Neuronal stem cell (in vitro differentiated cells): ENCODE measurements at places on chromosomes 5 and 9.
A peak's percentile ranks its signal among the peaks of the same experiment; 100 is the strongest.

GRCh38 chr9:136439481-136440408, at the start of gene INPP5E:
Gene INPP5E (minus strand): TSS chr9:136439845. CDS start chr9:136439419, 426 bp downstream.
- H3K4me3 ChIP-seq: peak within 1 kb of the TSS; percentile 96
- H3K27me3 ChIP-seq: no peaks in the 10 kb centered on the region
- H3K36me3 ChIP-seq: peaks cover 80% of the 10 kb centered on the region
- DNase-seq: peak; percentile 81

GRCh38 chr9:79000230-79001002, 571.3 kb upstream of the TLE4 start:
- H3K4me1 ChIP-seq: no peaks in the 10 kb centered on the region
- H3K27me3 ChIP-seq: no peaks in the 10 kb centered on the region
- no peaks in the 10 kb centered on the region for H3K36me3 ChIP-seq
- DNase-seq: no peak
- H3K27ac ChIP-seq: no peak overlapping the region

- no peaks in the 10 kb centered on the region for H3K36me3 ChIP-seq
- H3K27me3 ChIP-seq: no peaks in the 10 kb centered on the region
- DNase-seq: no peak
- no peak overlapping the region for H3K27ac ChIP-seq
- H3K4me3 ChIP-seq: no peak overlapping the region
These were observed 103.2 kb upstream of the ELL2 start for GRCh38 chr5:96064877-96065276.

- H3K27ac ChIP-seq: no peak overlapping the region
- no peak for DNase-seq
- H3K4me1 ChIP-seq: peaks cover 6% of the 10 kb centered on the region
- H3K27me3 ChIP-seq: no peaks in the 10 kb centered on the region
- no peak overlapping the region for H3K4me3 ChIP-seq
These were observed 1026.1 kb upstream of the DMAC1 start for GRCh38 chr9:8825585-8826147.

- H3K4me3 ChIP-seq: peak overlapping the region; percentile 66
- H3K27ac ChIP-seq: no peak overlapping the region
- H3K36me3 ChIP-seq: peaks cover 3% of the 10 kb centered on the region
- no peaks in the 10 kb centered on the region for H3K4me1 ChIP-seq
These were observed 2.0 kb downstream of the PIK3R1 start for GRCh38 chr5:68217528-68217927.

- no peak overlapping the region for H3K4me3 ChIP-seq
- no peaks in the 10 kb centered on the region for H3K27me3 ChIP-seq
- H3K36me3 ChIP-seq: no peaks in the 10 kb centered on the region
- peaks cover 3% of the 10 kb centered on the region for H3K4me1 ChIP-seq
- H3K27ac ChIP-seq: no peak overlapping the region
- no peak for DNase-seq
These were observed 298.2 kb upstream of the ZNF608 start for GRCh38 chr5:125044491-125045282.

DNA sequence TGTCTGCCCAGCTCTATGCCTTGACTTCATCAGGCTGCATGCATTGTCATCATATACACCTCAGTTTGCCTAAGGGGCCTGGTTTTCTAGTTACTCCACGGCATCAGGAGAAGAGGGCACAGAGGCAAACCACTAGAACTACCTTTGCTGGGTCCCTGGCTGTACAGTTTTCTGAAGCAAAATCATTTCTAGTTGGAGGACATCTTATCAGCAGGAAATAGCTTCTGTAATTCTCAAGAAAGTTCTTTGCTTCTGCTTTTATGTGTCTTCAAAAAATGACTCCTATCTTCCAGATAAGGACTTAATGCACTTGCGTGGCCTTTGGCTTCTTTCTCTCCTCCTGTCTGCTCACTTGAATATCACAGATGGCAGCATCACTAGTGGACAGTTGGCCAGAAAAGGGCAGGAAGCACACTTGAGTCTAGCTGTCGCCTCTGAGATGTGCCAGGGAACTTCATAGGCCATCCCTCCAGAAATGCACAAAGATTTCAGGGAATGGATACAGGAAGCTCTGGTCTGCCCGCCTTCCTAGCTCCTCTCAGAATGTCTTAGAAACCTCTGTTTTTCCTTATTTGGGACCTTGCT, 22.4 kb upstream of the LTC4S start:
- H3K27me3 ChIP-seq: no peaks in the 10 kb centered on the region
- peaks cover 99% of the 10 kb centered on the region for H3K36me3 ChIP-seq
- DNase-seq: no peak
- peak overlapping the region; percentile 6 for H3K4me3 ChIP-seq
- H3K27ac ChIP-seq: no peak overlapping the region

- H3K4me1 ChIP-seq: no peaks in the 10 kb centered on the region
- no peak overlapping the region for H3K27ac ChIP-seq
- no peak for DNase-seq
- H3K27me3 ChIP-seq: no peaks in the 10 kb centered on the region
- no peaks in the 10 kb centered on the region for H3K36me3 ChIP-seq
These were observed 1989.3 kb upstream of the WWC1 start for GRCh38 chr5:166302166-166302565.

GRCh38 chr5:92977846-92978540, 603.0 kb downstream of the NR2F1-AS1 start:
- no peaks in the 10 kb centered on the region for H3K27me3 ChIP-seq
- H3K36me3 ChIP-seq: no peaks in the 10 kb centered on the region
- no peak overlapping the region for H3K4me3 ChIP-seq
- DNase-seq: no peak
- H3K4me1 ChIP-seq: peaks cover 35% of the 10 kb centered on the region
- H3K27ac ChIP-seq: peak overlapping the region; percentile 23
